GM23338 (cell line): ENCODE measurements at places on chromosomes 7 and 10. TPM values are rescaled to one million over a fixed set of nuclear protein-coding genes. Genes with fewer than 3 reads are reported as not detected.

- peak; percentile 8 for DNase-seq
Observed at GRCh38 chr7:43302211-43302711, 189.8 kb downstream of the HECW1 start.

DNA sequence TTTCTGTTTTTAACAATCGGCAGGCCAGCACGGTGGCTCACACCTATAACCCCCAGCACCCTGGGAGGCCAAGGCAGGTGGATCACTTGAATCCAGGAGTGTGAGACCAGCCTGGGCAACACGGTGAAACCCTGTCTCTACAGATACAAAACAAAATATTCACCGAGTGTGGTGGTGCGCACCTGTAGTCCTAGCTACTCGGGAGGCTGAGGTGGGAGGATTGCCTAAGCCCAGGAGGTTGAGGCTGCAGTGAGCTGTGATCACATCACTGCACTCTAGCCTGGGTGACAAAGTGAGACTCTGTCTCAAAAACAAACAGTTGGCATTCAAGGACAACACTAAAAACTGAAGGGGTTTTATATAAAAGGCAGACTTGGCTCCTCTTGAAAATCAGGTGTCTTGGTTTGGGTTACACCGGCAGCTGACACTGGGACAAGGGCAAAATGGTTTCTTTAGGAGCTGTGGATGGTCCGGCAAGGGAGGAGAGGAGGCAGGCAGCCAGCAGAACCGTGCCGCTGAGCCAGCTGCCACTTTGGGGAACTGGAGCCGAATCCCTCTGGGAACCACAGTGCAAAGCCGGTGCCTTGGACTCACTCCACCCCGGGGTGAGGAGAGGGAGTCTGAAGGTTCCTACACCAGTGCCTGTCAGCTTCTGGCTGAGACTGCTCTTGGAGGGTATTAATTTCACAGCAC, 52.6 kb downstream of the CHST3 start:
- no peak for DNase-seq

DNA sequence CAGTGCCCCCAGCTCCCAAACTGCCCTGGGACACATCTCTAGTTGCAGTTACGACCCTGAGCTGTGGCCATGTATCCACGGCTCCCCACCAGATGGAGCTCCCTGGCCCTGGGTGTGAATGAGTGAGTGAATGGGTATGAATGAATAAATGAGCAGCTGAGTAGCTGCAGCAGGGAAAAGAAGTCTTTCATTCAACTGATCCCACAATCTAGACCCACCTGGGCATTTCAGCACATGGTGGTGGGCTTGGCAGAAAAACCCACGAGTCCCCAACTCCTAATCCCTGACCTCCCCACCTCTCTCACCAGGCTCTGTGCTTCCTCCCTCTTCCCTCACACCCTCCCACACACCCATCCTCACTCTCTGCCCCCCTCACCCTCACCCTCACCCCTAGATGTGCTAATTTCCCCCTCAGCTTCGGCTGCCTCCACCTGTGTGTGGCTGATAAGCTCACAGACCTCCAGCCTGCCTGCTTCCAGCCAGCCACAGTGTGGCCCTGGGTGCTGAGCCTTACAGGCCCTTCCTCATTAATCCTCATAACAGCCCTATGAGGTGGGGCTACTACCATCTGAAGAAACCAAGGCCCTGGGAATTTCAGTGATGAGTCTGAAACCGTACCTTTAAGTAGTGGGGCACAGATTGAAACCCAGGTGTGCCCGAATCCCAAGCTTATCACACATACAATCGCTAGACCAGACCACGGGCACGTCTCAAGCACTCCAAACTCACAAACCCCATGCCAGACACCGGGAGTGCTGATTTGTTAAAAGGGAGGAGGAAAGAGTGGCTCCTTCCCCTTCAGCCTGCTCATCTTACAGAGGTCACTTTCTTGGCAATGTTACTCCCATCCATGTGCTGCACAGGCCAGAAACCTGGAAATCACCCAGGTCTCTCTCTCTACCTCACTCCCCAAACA, 2.2 kb upstream of the ATP6V1F start:
- peak; percentile 47 for DNase-seq

DNA sequence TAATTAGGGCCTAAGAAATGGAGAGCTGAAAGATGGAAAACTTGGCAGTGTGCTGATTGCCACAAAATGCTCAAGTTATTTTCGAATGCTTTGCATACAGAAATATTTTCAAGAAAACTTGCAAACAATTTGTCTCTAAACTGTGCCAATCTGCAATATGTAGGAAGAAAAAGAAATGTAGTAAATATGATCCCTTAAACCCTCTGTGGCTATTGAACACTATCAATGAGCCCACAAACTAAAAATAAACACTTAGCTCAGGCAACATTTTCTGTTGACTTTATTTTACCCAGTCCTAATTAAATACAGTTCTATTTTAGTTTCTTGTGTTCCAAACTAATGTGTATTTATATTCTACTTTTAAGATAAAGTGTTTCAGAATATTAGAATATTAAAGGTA, 342.1 kb downstream of the SEMA3D start:
- DNase-seq: no peak

DNA sequence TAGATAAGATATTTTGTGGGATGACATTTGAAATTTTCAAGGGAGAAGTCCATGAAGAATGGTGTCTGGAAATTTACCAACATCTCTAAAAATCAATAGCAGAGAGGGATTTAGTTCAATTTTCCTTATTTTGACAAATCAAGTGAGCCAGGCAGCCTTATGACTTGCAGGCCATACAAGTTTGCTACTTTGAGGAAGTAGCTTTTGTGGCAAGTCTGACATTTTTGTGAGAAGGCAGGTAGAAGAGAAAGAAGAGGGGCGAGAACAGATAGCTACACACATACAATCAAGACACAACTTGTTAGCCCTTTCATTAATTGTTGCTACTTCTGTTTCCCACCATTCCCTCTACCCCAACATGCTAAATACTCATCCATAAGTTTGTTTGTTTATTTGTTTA, 74.5 kb upstream of the OIT3 start:
- DNase-seq: no peak

GRCh38 chr7:30155481-30155880, 20.7 kb downstream of the MTURN start:
- DNase-seq: no peak

DNA sequence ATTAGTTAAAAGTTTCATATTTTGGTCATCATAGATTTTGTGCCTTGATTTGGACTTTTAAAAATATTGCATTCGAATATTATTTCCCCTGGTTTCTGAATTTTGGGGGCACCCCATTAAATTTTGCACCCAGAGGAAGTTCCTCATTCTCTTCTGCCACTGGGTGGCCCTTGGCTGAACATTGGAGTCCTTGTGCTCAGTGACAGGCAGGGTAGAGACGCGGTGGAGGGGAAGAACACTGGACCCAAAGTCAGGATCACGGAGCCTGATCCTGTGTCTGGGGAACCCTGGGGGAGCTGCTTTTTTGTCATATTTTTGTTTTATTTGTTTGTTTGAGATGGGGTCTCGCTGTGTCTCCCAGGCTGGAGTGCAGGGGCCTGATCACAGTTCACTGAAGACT, 74.7 kb downstream of the MKI67 start:
- DNase-seq: no peak

- DNase-seq: no peak
Observed at GRCh38 chr7:141945356-141945755, 1.4 kb downstream of the CLEC5A start.

GRCh38 chr10:116255886-116256751, 16.9 kb downstream of the GFRA1 start:
- no peak for DNase-seq

GRCh38 chr10:85642082-85642420, 724.5 kb downstream of the GRID1 start:
- no peak for DNase-seq

TMEM72 gene
- not detected in 2 replicates for total RNA-seq

ITPRID1 gene
- 0.27 and 0.45 TPM in 2 replicates for total RNA-seq

HOXA6 gene
- total RNA-seq: not detected in 2 replicates

ZCCHC24 gene
- total RNA-seq: 7.2 and 10.1 TPM in 2 replicates

DDC gene
- not detected in 2 replicates for total RNA-seq

WNT16 gene
- total RNA-seq: 0.73 and 1.5 TPM in 2 replicates

XRCC2 gene
- total RNA-seq: 25.7 and 33.2 TPM in 2 replicates

AKR1C8 gene
- total RNA-seq: not detected in 2 replicates
